ENCODE measurements at places on chromosomes 7 and 10.

DNA sequence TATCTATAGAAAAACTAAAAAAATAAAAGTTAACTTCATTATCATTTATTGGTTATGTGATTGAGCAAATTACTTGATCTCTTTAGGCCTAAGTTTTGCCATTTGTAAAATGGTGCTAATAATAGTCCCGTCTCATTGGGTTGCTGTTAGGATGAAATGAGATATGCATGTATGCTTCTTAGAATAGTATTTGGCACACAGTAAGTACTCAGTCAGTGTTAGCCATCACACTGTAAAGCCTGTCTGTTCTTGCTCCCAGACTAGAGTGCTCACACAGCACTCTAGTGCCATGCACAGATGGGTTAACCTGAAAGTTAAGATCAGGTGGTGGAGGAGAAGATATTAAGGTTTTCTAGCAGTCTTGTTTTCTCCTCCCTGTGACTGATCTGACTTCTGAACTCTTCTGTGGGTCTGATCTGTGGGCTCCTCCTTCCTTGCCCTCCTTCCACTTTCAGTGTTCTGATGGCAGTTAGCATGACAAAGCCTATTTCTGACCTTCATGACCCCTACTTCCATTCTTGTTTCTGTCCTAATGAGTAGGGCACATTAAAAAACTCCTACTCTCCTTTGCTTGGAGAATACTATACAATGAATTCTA lies 167.5 kb downstream of the RNLS start:
- DNase-seq = no peak

- peak; percentile 63 for DNase-seq
Observed at GRCh38 chr7:158818325-158819213, 10.7 kb downstream of the ESYT2 start.

- DNase-seq = no peak
Observed at GRCh38 chr7:55207436-55208125, 157.6 kb upstream of the LANCL2 start.

GRCh38 chr7:135190703-135191102 lies 20.2 kb upstream of the CYREN start:
- no peak for DNase-seq

- DNase-seq = no peak
Observed at GRCh38 chr10:68333440-68334431, 1.0 kb upstream of the PBLD start.

GRCh38 chr7:65832281-65832680 lies 40.6 kb upstream of the VKORC1L1 start:
- no peak for DNase-seq

DNA sequence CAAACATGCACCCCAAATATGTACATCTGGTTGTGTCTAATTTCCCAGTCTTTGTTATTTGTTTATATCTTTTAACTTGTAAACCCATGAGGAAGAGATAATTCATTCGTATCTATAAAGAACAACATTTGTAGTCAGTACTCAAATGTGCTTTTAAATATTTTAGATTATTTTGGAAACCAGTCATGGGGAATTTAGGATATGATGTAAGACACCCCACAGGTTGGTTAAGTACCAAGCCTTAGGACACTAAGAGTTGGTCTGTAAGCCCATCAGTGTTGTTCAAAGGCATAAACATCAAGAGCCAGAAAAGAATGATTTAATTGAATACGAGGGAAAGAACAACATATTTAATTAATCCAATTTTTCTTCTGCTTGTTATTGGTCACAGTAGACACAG lies 421.1 kb upstream of the SEMA3C start:
- no peak for DNase-seq

GRCh38 chr10:45058992-45059561 lies 58.4 kb downstream of the ZNF22 start:
- no peak for DNase-seq

GRCh38 chr10:124878457-124878739 lies 63.5 kb upstream of the ZRANB1 start:
- no peak for DNase-seq
